Gastrocnemius medialis (tissue), 4 donors: ENCODE measurements at places on chromosomes 2 and 18. TPM values are rescaled to one million over a fixed set of nuclear protein-coding genes. Genes with fewer than 3 reads are reported as not detected.

The MARCO gene
- total RNA-seq, result 0.66 TPM

The IL1A gene
- not detected for total RNA-seq

The GCC2 gene
- 21.3 TPM for total RNA-seq

DNA sequence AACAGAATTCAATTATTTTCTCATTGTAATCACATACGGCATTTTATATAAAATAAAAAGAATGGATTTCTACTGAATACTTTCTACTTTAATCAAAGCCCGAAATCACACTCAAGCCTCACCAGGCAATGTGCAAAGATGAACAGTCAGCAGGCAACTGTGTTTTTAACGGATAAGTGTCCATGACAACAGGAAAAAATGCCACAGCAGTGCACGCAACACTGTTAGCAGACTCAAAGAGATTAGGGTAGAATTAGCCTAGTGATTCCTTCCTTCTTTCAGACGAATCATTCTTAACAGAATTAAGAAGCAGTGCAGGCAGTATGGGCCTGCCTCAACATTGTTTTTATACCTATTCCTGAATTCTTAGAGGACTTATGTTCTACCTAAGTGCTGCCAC, 135.6 kb downstream of the CDH2 start:
- no peak for DNase-seq

The ACTG2 gene
- total RNA-seq, result 2.1 TPM

DNA sequence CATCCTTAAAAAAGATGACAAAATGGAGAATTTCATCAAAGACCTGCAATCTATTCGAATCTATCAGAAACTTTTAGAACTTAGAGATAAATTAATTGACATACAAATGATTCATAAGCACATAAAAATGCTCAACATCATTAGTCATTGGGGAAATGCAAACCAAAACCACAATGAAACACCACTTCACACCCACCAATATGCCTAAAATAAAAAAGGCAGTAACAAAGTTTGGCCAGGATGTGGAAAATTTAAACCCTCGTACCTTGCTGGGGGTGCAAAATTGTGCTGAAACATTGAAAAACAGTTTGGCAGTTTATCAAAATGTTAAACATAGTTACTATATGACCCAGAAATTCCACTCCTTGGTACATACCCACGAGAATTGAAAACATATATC, 11.5 kb upstream of the EIF2AK3 start:
- no peak for DNase-seq

DNA sequence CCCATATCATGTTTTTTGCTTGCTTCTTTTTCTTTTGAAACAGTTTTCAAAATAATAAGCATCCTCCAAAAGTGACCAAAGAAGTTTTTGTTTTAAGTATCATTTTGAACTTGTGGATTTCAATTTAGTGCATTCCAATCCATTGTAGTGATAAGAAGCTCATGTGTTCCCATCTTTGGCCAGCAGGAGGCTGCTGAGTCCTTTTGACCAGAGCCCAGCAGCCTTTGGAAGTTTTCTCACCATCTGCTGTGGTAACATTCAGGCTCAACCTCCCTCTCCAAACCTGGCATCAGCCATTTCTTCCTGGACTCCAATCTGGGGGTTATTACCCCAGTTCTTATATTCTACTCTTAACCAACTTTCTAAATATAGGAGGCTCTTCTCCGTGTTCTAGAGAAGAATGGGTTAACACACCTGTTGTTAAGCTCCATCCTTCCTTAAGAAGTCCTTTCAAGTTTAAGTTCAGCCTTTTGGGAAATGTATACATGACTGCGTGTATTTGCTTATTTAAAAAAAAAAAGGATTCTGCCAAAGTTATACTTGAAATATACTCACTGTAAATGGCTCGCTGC, 39.0 kb upstream of the MAL start:
- no peak for DNase-seq

The SERPINB12 gene
- not detected for total RNA-seq

- DNase-seq, result no peak
Measured at GRCh38 chr18:80210312-80211083, 36.8 kb downstream of the PARD6G start.

The SYT4 gene
- not detected for total RNA-seq

DNA sequence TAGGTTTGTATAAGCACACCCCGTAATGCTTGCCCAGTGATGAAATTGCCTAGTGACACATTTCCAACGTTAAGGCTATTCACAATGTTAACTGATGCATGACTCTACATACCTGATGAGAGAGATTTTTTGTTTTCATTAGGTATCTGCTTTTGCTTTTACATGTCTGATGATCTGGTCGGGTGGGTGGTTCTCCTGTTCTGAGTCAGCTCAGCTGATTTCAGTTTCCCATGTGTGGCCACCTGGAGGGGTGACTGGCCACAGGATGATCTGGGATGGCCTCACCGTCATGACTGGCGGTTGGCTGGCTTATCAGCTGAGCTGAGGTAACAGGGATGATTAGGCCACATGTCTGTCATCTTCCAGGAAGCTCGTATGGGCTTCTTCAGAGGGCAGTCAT, 33.8 kb upstream of the ACYP2 start:
- DNase-seq, result no peak

DNA sequence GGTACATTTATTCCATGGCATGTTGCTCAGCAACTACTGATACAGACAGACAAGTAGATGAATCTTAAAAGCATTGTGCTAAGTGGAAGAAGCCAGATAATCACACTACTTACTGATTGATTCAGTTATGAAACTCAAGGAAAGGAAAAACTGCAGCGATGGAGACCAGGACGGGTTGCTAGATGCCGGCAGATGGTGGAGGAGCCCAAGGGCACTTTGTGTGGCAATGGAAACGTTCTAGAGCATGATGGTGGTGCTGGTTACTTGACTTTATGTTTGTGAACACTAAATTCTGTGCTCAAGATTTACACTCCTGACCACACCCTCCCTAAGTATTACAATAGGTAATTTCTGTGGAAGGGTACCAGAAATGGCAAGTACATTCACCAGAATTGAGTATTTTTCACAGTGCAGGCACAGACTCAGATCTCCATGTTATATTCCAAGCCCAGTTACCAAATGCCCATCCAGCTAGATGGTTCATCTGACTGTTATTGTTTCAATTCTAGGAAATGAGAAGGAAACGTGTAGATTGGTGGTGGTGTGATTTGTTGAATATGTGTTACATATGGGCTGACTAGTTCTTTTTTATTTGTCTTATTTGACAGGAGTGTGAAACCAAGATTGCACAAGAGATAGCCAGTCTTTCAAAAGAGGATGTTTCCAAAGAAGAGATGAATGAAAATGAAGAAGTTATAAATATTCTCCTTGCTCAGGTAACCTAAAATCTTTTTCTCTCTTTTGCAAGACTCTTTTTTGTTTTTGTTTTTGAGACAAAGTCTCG, 55.1 kb downstream of the RALBP1 start:
- DNase-seq, result no peak
